ENCODE measurements at places on chromosomes 2 and 18.

- no peak for DNase-seq
Observed at GRCh38 chr2:191352536-191352935, 107.3 kb downstream of the MYO1B start.

DNA sequence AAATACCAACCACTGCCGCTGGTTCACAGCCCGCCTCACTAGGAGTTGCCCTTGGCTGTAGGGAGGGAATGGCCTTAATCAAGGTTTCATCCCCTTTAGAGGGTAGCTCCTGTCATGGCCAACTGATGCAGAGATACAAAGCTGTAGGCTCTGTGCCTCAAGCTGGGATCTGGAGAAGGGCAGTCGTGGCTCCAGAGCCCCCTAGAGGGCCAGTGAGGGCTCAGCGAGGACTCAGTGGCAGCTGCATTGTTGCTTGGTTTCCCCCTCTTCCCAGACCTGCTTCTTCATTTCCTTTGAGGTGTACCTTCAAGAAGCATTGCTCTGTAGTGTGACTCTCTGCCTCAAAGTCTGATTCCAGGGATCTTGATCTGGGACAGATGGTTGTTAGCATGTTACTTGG lies 302.1 kb downstream of the LPIN1 start:
- DNase-seq, result no peak

DNA sequence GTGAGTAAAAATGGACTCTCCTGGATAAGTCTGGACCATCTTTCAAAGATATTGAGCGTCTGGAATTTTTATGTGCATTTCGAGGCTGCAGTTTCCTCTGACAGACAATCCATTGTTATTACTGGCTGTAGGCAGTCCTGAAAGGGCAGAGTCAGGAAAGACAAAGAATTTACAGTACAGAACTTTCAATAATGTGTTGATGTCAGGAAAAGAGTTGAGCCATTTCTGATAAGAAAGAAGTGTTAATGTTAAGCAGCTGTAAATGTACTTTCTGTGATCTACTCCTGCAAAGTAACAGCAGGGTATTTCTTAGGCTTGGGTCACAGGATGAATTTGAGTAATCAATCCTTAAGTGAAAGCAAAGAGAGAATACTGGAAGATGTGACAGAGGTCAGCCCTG lies 29.8 kb downstream of the TSPYL6 start:
- no peak for DNase-seq

GRCh38 chr18:50559752-50560680 lies at the start of gene MAPK4:
TSS of gene MAPK4 (plus strand) at chr18:50560087. CDS start at chr18:50663959, 103,872 bp downstream.
- no peak for DNase-seq

- no peak for DNase-seq
Observed at GRCh38 chr2:235498541-235498940, 4.7 kb downstream of the AGAP1 start.
